ENCODE measurements at places on chromosomes 7 and 10.

DNA sequence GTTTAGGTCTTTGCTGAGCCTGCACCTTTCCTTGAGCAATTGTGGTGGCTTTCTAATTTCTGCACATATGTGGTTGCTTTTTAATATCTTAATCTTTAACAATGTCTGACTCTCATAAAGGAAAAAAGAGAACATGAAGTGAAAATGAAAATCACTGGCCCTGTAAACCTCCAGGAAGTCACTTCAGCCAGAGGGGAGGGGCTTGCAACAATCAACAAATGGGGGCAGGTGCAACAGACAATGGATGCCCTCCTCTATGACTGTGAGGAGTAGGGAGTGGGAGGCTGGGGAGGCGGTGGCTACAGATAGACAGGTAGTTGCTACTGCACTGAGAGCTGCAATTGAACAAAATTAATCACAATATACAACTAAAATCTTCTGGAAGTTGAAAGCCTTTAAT lies 1377.4 kb downstream of the XPNPEP1 start:
- peak; percentile 43 for DNase-seq

DNA sequence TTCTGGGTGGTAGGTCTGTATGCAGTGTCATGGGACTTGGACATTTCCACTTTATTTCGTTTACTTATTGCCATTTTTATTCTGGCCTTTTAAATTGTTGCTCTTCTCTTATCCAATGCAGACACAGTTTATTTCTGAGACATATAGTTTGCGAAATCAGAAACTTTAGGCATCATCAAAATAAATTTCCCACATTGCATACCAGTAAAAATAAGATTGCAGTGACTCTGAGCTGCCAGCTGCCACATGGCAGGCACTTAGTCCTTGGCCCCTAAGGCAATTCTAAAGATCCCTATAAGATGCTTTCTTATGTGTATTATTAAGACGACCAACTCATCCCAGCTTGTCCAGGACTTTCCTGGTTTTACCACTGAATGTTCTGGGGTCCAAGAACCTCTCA lies 81.8 kb upstream of the ANKRD1 start:
- DNase-seq = no peak

- DNase-seq = no peak
Measured at GRCh38 chr10:48331436-48331835, 25.0 kb downstream of the MAPK8 start.

GRCh38 chr7:4919969-4920766 lies 36.7 kb upstream of the RADIL start:
- no peak for DNase-seq

- DNase-seq = no peak
Measured at GRCh38 chr7:47271749-47272148, 310.2 kb downstream of the TNS3 start.

DNA sequence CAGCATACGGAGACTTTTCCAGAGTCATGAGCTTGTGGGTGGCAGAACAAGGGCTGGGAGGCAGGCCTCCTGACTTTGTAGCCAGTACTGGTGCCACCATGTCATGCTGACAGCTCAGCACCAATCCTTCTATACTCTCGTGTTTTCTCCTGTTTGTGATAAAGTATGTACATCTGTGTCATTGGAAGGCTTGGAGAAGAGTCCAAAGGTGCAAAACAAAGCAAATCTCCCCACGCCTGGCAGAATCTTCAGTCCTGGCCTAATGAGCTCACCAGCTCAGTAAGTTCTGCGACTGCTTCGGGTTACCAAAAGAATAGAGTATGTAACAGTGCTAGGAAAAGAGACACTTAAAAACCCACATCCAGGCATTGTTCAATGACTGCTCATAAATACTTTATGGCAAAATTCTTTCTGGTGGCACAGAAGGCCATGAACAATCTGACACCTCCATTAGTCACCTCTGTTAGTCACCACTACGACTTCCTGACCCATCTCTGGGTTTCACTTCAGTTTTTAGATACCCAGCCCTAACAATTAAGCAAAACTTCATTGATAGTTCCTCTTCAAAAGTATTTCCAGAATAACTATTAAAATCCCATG lies 24.5 kb downstream of the STEAP1 start:
- no peak for DNase-seq

- DNase-seq = peak; percentile 89
Measured at GRCh38 chr7:82729172-82730030, 285.8 kb upstream of the CACNA2D1 start.

DNA sequence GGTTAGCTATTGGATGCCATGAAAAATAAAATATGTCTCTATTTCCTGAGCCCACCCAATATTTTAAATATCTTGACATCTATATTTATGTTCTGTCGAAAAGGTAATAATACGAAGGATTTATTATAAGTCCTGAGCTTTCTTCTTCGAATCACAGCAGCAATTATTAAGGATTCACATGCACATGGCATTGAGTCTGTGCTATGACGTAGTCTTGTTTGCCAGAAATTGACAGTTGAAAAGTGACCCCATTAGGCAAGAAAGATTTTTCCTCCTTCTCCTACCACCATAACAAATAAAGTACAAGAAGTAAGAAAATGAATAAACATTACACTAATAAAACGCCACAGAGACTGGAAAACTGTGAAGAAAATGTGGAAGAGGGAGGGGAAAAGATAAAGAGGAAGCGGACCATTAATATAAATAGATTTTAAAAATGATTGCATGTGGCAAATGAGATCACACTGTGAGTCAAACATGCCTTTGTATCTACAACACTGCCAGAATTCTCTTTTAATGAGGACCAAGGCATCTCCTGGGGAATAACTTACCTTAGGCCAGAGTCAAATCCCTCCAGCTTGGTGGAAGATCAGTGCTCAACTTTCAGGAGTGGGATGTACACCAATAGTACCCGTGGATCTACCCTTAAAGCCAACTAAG lies 21.6 kb downstream of the FZD1 start:
- peak; percentile 42 for DNase-seq

- DNase-seq = peak; percentile 78
Measured at GRCh38 chr10:57964351-57964750, 303.3 kb downstream of the IPMK start.

- no peak for DNase-seq
Measured at GRCh38 chr7:28406192-28406591, 6.1 kb upstream of the CREB5 start.

DNA sequence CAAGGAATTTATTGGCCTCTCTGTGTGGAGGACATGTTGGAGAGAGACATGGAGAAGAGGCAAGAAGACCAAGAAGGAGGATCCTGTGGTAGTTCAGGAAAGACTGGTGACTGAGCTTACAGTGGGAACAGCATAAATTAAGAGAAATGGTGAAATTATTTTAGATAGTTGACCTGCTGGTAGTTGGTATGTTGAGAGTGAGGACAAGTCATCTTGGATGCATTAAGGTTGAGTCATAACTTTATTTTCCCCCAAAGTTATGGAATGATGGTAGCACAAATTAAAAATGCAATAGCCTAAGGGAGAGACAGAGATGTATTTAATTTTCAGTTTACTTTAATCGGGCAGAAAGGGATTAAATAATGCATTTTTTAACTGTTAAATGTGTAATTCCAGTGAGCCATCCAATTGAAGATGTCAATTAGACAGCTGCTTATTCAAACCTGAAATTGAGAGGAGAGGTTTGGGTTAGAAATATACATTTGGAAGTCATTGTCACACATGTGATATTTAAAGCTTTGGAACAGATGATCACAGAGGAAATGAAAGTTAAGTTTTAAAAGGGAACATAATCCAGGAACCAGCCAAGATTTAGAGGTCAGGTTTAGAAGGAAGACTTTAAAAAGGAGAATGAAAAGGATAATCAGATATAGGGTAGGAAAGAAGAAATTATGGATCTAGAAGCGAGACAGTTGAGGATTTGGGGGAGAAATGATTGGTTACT lies 80.6 kb downstream of the DGKB start:
- DNase-seq = no peak

DNA sequence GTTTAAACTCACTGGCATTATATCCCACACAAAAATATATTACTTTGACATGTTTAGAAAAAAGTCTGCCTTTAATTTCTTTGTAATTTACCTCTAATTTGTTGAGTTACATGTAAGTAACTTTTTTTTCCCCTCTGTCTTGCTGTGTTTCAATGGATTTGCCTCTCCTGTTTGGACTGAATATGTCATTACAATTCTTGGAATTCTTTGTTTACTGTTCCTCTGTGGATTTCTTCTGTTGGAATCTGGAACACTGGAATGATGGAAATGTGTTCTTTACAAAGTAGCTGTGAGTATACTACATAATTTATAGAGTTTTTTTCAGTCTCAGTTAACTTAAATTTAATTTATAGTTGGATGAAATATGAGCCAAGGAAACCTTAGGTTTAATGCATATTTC lies 30.4 kb downstream of the SEPTIN7 start:
- DNase-seq = no peak

GRCh38 chr10:122954731-122955050 lies 664 bp upstream of the C10orf88 start:
- DNase-seq = peak; percentile 0

DNA sequence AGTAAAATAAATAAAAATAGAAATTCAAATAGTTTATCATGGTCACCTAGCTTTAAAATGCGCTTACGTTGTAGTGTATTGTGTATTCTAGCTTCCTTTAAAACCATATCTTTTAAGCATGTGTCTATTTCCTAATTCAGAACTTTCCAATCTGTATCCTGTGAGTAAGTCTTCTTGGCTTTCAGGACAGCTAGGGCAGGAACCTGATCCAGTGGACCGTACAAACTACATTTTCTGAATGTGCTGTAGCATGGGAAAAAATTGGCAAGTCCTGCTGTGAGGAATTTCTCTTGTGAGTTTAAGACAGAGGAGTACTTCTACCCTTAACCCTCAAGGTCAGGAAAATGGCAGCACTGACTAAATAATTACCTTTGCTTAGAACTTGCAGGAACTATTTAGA lies 12.1 kb downstream of the OPN1SW start:
- DNase-seq = no peak

- no peak for DNase-seq
Measured at GRCh38 chr10:72037811-72038210, 50.5 kb downstream of the SPOCK2 start.

DNA sequence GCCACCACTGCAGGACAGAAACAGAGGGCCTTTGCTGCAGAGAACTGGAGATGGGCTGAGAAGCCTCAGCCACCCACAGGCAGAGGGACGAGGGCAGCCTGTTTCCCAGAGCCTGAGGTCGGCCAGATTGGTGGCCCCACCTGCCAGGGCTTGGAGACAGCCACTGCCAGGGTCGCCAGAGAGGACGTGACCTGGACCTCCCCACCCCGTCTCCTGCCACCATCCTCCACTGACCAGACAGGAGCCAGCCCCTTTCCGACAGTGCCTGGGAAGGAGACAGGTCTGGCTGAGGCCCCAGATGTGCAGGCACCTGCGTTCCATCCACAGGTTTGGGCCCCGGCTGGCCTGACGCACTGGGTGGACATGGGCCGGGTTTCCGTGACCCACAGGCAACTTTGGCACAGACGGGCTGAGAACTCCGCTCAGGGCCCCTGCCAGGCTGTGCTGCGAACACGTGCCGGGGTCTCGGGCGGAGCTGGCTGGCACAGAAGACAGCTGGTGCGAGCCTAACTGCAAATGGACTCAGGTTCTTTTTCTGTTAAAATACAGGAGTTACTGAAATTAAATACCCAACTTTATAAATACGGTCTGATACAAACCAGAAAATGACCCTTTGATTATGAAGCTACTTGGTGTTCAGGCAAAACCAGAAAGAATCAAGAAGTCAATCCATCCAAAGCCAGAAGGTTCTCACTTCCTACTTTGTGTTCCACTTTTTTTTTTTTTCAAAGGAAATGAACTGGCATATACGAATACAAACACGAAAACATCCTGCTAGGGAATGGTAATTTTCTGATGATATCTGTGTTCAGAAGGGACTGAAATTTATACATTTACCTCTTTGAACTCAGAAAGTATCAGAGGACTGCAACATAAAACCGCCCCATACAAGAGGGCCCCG lies 6.9 kb downstream of the COX19 start:
- DNase-seq = no peak

DNA sequence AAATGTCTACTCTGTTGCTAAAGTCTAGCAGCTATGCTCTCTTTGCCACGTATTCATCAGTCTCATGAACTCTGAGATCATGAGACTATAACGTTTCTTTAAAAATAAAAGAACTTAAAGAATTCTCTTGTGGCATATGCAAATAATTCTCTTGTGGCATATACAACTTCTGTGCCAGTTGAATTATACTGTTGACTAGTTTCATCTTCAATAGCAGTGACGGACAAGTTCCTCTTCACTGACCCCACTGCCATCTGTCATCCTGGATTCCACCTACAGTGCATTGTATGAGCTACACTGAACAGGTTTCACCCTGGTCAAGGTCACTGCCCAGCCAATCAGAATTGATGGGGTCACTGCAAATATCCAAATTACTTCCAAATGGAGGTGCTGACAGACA lies 88.2 kb downstream of the CD36 start:
- peak; percentile 91 for DNase-seq

- DNase-seq = no peak
Measured at GRCh38 chr10:44924261-44925040, 13.3 kb downstream of the TMEM72 start.

GRCh38 chr10:130491011-130491692 lies 355.0 kb downstream of the GLRX3 start:
- no peak for DNase-seq

GRCh38 chr10:6704896-6705295 lies 124.8 kb upstream of the PRKCQ start:
- DNase-seq = no peak

DNA sequence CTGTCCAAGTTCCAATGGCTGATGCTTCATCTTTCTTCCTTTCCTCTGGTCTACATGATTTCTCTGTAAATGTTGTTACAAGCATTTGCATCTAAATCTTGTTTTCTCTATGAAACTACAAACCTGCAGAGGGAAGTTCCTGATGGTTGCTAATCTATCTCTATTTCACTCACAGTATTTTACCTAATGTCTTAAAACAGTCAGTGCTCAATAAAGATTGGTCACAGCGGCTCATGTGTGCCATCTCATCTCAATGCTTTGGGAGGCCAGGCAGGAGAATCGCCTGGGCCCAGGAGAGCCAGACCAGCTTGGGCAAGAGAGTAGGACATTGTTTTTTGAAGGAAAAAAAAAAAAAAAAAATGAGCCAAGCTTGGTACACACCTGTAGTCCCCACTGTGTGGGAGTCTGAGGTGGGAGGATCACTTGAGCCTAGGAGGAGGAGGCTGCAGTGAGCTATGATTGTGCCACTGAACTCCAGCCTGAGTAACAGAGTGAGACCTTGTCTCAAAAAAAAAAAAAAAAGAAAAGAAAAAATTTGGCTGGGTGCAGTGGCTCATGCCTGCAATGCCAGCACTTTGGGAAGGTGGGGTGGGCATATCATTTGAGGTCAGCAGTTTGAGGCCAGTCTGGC lies 71.3 kb upstream of the ARMC3 start:
- DNase-seq = no peak

GRCh38 chr7:46613116-46613515 lies 692.0 kb upstream of the IGFBP3 start:
- DNase-seq = no peak

DNA sequence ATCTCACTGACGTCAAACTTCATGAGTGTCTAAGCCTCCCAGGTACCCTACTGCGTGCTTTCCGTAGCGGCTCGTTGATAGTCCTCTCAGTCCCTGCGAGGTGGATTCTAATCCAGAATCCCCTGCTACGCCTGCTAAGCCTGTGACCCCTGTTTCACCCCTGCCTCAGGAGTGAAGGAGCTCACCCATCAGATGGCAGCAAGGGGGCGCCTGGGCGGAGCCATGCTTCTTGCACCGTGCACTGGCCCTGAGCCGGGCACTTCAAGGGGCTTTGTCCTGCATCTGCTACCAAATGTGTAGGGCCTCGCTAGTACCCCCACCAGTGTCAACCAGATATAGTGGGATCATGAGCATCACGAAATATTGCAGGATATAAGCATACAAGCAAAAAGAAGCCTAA lies 918 bp upstream of the STRA8 start:
- DNase-seq = peak; percentile 17
